Mammary epithelial cell (primary cell): ENCODE measurements at places on chromosomes 16 and 17. TPM values are rescaled to one million over a fixed set of nuclear protein-coding genes. Genes with fewer than 3 reads are reported as not detected.

DNA sequence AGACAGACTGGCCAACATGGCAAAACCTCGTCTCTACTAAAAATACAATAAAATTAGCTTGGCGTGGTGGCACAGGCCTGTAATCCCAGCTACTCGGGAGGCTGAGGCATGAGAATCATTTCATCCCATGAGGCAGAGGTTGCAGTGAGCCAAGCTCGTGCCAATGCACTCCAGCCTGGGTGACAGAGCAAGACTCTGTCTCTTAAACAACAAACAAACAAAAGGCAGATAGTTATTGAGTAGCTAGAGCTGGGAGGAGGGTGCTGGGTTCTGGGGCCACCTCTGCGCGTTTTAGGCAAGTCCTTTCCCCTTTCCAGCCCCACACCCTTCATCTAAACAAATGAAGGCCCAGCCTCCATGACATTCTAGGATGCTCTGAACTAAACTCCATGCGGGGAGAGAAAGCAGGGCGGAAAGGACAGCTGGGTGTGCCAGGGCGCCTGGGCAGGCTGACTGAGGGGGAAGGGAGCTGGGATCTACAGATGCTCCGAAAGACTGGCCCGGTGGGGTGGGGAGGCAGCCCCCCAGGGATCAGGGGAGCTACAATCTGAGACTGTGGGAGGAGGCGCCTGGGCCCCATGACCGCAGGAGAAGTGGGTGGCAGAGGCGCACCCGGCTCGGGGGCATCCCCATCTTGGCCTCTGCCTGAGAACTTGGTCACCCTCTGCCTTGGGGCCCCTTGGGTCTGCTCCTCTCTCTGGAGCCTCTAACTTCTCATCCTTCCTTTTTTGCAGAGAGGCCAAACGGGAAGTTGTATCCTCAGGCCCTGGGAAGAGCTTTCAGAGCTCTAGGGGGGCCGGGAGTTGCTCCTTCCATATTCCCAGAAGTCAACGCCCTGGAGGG, 910 bp downstream of the ITGAL start:
- DNase-seq, result no peak

GRCh38 chr17:9594065-9594464, 17.6 kb downstream of the CFAP52 start:
- DNase-seq, result no peak

DNA sequence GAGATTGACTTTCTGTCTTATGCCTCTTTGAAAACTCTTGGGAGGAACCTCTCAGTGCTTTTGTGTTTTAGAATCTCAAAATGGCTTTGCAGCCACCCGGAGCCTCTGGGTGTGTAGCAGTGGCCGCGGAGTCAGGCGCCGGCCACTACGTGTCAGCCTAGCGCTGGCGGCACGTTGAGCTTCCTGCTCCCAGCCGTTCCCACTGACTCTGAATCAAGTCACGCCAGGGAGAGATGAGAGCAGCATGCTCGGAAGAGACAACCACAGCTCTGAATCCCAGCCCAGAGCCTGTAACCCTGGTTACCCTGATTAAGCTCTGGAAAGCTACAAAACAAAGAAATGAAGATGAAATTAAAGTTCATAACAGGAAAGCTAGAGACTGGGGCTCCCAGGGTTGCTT, 97.4 kb upstream of the CACNG5 start:
- DNase-seq, result no peak

DNA sequence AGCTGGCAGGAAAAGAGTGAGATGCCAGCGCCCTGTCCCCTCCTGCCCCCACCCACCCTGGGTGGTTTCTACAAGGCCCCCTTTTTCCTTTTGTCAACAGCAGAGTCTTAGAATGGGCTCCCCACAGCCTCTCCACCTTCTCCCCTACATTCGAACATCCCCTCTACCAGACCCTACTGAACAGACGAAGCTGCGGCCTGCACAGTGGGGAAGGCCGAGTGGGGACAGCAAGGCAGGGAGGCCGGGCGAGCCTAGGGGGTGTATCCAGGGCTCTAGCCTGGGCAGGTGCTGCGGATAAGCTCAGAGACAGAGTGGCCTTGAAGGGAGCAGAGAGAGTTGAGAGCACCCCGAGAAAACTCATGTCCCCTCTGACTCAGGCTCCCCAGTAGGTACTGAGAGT, 7.4 kb downstream of the ZACN start:
- no peak for DNase-seq

GRCh38 chr17:7046127-7046724, 2.3 kb upstream of the SLC16A11 start:
- peak; percentile 84 for DNase-seq

DNA sequence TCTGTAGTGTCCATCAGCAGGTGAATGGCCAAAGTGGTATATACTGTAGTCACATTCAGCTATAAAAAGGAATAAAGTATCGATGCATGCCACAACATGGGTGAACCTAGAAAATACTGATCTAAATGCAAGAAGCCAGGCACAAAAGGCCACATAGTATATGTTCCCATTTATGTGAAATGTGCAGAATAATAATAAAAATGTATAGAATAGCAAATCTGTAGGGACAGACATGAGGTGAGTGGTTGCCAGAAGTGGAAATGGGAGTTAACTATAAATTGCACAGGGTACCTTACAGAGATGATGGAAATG, 23.1 kb downstream of the DBNDD1 start:
- DNase-seq, result no peak

DNA sequence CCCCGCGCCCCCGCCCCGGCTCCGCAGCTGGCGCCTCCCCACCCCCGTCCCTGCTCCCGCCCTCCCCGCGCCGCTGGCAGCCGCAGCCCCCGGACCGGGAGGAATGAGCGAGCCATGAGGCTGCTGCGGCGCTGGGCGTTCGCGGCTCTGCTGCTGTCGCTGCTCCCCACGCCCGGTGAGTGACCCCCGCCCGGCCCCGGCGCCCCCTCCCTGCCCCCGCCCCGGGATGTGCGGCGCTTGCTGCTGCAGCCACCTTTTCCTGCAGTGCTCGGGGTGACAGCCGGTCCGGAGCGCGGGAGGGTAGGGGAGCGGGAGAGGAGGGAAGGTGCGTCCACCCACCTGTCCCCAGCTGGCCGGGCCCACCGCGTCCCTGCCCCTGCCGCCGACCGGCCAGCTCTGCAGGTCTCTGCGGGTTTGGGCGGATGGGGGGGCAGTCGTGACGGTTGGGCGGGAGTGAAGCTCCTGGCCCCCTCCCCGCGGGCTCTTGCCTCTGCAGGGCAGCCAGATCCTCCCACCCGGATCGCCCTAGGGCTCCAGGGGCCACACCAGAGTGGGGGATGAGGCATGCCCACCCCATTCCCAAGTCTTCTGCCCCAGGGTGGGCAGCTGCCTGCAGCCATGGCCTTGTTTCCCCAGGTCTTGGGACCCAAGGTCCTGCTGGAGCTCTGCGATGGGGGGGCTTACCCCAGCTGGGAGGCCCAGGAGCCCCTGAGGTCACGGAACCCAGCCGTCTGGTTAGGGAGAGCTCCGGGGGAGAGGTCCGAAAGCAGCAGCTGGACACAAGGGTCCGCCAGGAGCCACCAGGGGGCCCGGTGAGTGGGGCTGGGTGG, 513 bp downstream of the ADAM11 start:
- no peak for DNase-seq

GRCh38 chr17:55274355-55275255, 9.8 kb downstream of the HLF start:
- DNase-seq, result no peak

DNA sequence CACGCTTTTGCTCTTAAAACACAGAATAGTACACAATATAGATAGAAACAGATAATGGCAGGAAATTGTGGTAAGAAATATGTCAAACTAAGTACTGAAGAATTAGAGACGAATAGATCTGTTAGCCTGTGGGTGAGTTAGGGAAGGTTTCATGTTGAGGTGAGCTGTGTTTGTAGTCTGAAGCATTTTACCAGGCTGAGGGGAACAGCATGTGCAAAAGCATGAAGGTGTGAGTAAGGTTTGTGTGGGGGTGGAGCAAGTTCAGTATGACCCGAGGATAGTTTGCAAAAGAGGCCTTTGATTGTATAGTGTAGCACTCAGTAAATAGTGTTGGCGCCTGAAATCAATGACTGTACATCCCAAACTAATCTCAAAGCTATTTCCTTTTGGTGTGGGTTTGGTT, 13.8 kb downstream of the IGSF6 start:
- DNase-seq, result peak; percentile 91

- no peak for DNase-seq
These were observed 969.1 kb upstream of the EEF2KMT start for GRCh38 chr16:6066652-6067051.

DNA sequence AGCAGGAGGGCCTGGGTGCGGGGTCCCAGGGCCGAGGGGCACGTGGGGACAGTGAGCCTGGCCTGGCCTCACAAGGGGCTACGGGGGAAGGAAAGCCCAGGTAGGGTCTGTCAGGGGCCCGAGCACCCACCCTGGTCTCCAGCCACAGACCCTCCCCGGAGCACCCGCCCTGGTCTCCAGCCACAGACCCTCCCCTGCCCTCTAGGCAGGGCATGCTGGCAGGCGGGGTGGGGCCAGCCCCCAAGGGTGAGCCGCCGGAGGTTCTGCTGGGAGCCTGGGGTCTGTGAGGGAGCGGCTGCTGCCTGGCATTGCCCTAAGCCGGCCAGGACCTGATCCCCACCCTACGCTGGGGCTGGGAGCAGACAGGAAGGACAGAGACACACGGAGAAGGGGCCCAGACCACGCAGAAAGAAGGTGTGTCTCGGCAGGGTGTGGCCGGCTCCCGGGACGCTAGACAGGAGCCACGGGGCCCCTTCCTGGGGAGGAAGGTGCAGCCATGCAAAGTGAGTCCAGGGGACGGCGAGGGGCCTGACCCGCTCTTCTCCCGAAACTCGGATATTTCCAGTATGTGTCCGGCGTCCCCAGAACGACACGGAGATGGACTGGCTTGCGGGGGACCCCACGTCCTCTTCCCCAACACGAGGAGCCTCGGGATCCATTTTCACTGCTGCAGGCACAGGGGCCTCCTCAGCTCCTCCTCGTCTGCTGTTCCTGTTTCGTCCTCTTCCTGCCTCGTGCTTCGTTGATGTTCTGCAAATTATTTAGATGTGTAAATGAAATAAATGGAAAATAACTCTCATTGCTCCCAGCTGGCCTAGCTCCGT, 15.5 kb downstream of the UTS2R start:
- no peak for DNase-seq

DNA sequence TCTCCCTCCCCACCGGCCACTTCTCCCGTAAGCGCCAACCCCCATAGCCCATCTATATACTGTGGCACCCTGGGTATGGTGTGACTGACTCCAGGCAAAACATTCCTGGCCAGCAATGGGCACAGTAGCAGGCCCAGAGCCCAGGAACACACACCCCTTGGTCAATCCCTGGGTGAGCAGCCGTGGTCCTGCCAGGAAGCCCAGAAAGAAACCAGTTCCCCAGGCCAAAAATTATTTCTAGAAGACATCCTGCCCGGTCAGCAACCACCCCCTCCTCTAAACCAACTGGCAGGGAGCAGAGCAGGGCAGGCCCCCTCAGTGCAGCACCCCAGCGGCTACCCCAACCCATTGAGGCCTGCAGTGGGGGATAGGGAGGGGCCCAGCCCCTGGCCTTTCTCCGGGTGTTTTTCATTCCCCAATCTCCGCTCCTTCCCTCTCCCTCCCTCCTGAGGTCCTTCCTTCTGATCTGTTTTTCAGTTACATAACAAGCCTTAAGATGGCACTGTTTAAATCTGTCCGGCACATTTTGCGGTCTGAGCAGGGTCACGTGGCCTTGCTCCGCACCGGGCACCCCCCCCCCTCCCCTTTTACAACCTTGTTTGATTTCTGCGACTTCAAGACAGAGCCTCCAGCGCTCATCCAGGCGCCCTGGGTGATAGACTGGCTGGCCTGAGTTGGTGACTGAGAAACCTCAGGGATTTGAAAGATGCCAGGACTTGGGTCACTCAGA, 2.0 kb downstream of the NPTX1 start:
- no peak for DNase-seq

DNA sequence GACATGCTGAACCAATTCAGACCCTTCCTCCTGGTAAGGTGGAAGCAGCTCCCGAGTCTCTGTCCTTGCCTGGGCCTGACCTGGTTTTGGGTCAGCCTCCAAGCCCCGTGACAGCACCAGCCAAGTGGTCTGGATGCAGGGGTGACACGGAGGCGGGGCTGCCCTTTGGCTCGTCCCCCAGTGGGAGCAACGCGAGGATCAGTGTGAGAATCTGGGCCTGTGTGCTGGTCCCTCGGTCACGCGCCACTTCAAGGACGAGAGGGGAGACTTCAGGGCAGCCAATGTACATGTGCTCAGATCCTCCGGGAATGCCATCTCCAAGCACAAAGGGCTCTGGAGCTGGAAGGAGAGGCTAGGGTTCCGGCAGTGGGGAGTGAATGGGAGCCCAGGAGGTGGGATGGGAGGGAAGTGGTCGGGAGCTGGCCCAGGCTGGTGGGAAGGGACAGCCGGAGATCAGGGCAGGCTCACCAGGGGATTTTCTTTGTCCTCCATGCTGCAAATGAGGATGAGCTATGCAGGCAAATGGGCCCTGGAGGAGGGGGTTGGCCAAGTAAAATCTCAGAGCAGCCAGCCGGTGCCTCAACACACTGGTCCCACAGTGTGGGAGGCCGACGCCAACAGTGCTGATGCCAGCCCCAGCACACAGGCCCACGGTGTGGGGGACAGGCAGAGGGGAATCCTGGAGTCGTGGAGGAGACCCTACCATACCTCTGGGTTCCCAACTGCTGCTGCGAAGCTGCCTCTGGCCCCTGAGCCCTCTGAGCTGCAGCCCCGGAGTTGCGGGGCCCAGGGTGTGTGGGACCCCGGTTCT, 4.2 kb upstream of the NDRG4 start:
- no peak for DNase-seq

- DNase-seq, result peak; percentile 87
These were observed 655 bp downstream of the HIRIP3 start for GRCh38 chr16:29994600-29995323.

Gene KRTAP4-9
- not detected for polyA plus RNA-seq

Gene CCL1
- polyA plus RNA-seq, result not detected

Gene CBX2
- polyA plus RNA-seq, result 3.6 TPM

Gene TSPOAP1
- polyA plus RNA-seq, result not detected

Gene TRIM72
- polyA plus RNA-seq, result not detected

Gene AGRP
- polyA plus RNA-seq, result not detected

Gene WNT3
- polyA plus RNA-seq, result 1.5 TPM

Gene PLEKHG4
- 0.83 TPM for polyA plus RNA-seq

Gene TPSB2
- polyA plus RNA-seq, result not detected
